Ureter (tissue), 1 donor: ENCODE measurements at places on chromosomes 3 and 15. TPM values are rescaled to one million over a fixed set of nuclear protein-coding genes. Genes with fewer than 3 reads are reported as not detected.

STAB1 gene
- 191 TPM for total RNA-seq

CLDN18 gene
- total RNA-seq, result not detected

IL17RC gene
- 34.0 TPM for total RNA-seq

GABRA5 gene
- total RNA-seq, result not detected

ANKUB1 gene
- total RNA-seq, result not detected
